Esophagus muscularis mucosa (tissue), 4 donors: ENCODE measurements at places on chromosomes 5 and 9. TPM values are rescaled to one million over a fixed set of nuclear protein-coding genes. Genes with fewer than 3 reads are reported as not detected.

- no peak overlapping the region for H3K27ac ChIP-seq
- H3K4me1 ChIP-seq = peaks cover 52% of the 10 kb centered on the region
- H3K27me3 ChIP-seq = no peaks in the 10 kb centered on the region
- no peak for DNase-seq
- H3K4me3 ChIP-seq = no peak overlapping the region
- no peaks in the 10 kb centered on the region for H3K36me3 ChIP-seq
Measured at GRCh38 chr9:94875300-94876020, 149.0 kb downstream of the AOPEP start.

DNA sequence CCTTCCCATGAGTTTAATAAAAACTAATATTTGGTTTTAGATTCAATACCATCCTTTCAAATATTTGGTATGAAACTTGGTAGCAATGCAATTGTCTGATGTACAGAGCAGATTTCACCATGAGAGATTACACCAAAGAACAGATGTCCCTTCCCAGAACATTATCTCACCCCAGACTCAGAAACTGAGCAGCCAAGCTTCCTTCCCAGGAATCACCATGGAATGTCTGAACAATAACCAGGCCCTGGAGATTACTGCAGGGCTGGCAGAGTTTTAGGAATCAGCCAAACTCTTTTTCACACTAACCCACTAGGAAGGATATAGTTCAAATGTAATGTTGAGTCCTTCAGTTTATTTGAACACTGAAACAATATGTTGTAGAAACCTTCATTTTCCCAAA lies 23.9 kb downstream of the CLTA start:
- no peak for DNase-seq
- H3K27me3 ChIP-seq = no peaks in the 10 kb centered on the region
- peaks cover 51% of the 10 kb centered on the region for H3K4me1 ChIP-seq
- no peak overlapping the region for H3K4me3 ChIP-seq

DNA sequence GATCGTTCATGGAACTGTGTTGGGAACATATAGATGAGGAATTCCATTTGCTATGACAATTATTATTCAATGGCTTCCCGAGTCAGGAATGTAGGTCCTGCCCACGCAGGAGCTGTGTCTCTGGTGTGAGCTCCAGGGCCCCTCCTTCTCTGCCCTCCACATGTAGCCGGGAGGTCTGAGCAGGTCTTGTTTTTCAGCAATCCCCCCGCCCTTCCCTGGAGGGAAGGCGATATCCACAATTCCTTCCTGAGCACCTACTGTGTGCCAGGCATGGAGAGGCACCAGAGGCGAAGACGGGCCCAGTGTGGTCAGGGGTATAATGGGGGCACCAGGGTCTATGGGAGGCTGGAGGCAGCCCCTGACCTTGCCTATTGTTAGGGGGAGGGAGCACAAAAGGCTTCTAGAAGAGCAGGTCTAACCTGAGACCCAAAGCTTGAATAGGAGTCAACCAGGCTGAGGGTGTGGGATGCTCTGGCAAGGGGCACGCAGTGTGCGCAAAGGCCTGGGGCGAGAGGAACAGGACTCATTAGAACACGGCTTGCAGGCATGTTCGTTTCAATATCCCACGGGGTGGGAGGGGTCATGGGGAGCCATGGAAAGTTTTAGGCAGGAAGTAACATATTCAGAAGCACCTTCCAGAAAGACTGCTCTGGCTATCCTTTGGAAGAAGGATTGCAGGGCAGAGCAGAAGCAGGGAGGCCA lies 154.9 kb downstream of the C9orf50 start:
- H3K36me3 ChIP-seq = no peaks in the 10 kb centered on the region
- H3K27ac ChIP-seq = no peak overlapping the region
- DNase-seq = no peak
- peaks cover 56% of the 10 kb centered on the region for H3K4me1 ChIP-seq
- no peak overlapping the region for H3K4me3 ChIP-seq
- H3K27me3 ChIP-seq = no peaks in the 10 kb centered on the region

- H3K4me3 ChIP-seq = peak within 1 kb of the TSS; percentile 65
- H3K27me3 ChIP-seq = no peaks in the 10 kb centered on the region
- H3K36me3 ChIP-seq = no peaks in the 10 kb centered on the region
- peaks cover 34% of the 10 kb centered on the region for H3K4me1 ChIP-seq
- DNase-seq = no peak
Measured at GRCh38 chr5:34656001-34656699, at the start of gene RAI14. Gene RAI14, plus strand, starts transcription at chr5:34656328. Its CDS starts 30,592 bp downstream, at chr5:34686920.

DNA sequence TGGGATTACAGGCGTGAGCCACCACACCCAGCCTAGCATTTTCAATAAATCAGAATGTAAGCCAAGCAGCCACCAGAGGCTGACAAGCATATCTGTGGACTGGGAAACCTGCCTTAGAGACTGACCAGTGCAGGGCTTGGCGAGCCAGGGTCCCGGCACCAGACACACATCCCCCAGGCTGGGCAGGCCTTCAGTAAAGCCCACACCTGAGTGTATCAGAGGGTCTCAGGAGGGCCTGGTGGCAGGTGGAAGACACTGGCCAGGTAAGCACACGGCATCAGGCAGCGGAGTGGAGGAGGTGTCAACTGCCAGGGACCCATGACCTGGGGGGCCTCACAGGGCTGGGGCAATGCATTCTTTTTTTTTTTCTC lies 78.3 kb upstream of the IL17B start:
- no peaks in the 10 kb centered on the region for H3K27me3 ChIP-seq
- H3K27ac ChIP-seq = peak overlapping the region; percentile 68
- H3K4me1 ChIP-seq = peaks cover 46% of the 10 kb centered on the region
- no peak for DNase-seq
- no peaks in the 10 kb centered on the region for H3K36me3 ChIP-seq

GRCh38 chr5:164009621-164010020 lies 504.2 kb downstream of the MAT2B start:
- H3K4me3 ChIP-seq = no peak overlapping the region
- H3K27me3 ChIP-seq = no peaks in the 10 kb centered on the region
- no peaks in the 10 kb centered on the region for H3K36me3 ChIP-seq
- H3K27ac ChIP-seq = no peak overlapping the region
- H3K4me1 ChIP-seq = no peaks in the 10 kb centered on the region

GRCh38 chr5:53429706-53430105 lies 50.7 kb upstream of the FST start:
- no peaks in the 10 kb centered on the region for H3K4me1 ChIP-seq
- H3K27me3 ChIP-seq = no peaks in the 10 kb centered on the region
- no peak for DNase-seq
- H3K27ac ChIP-seq = no peak overlapping the region

- no peak overlapping the region for H3K4me3 ChIP-seq
- DNase-seq = no peak
- H3K27ac ChIP-seq = peak overlapping the region; percentile 69
Measured at GRCh38 chr9:127918183-127919107, 1.6 kb upstream of the ST6GALNAC4 start.

DNA sequence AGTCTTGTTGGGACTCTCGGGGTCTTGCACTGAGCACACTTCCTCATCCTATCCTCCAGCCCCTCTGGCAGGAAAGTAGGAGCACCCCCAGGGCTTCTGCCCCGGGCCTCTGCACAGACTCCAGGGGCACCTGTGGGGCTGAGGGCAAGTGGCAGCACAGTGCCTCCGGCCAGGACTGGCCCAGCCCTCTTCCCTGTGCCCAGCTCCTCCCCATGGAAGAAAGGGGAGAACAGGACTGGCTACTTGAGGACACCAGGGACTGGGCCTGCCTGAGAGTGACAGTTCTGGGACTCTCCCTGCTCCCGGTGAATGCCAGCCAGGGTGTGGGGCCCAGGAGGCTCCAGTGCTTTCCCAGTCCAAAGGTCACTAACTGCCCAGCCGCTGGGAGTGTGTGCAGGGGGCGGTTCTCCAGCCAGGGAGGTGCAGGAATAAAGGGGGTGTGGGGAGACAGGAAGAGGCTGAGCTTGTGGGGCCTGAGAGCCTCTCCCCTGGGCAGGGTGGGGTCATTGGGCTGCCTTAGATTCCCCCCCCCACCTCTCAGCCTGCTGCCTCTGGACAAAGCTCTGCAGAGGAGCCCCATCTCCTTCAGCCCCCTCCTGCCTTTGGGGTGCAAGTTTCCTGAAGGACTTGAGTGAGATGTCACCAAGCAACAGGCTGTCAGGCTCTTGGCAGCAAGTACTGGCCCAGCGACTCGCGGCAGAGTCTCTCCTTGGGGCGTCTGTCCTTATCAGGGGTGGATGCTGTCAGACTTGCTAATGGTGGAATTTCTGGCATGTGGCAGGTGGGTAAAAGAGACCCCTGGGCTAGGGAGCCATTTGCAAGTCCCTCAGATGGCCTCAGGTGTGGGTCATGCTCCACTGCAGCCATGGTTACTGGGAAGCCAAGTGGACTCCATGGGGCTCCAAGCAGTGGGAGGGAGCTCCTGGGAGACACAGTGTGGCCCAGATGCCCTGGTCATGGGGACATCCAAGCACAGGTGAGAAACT lies 19.1 kb upstream of the JADE2 start:
- peaks cover 47% of the 10 kb centered on the region for H3K4me1 ChIP-seq
- no peaks in the 10 kb centered on the region for H3K36me3 ChIP-seq
- no peak for DNase-seq
- no peaks in the 10 kb centered on the region for H3K27me3 ChIP-seq

SLC36A2 gene
- not detected for total RNA-seq

SEMA4D gene
- 10.6 TPM for total RNA-seq

PGM5 gene
- total RNA-seq = 580 TPM
